Activated CD8-positive, alpha-beta memory T cell treated with anti-CD3 and anti-CD28 coated beads, Interleukin-2, amount 10 ng/mL, durations not matched to agents 7 days and 5 days (primary cell): ENCODE measurements at places on chromosomes 13 and 19. TPM values are rescaled to one million over a fixed set of nuclear protein-coding genes. Genes with fewer than 3 reads are reported as not detected.

CD177 gene
- total RNA-seq = not detected

CGB8 gene
- total RNA-seq = not detected

ZNF763 gene
- total RNA-seq = 0.98 TPM

NLRP7 gene
- total RNA-seq = not detected

ZNF582 gene
- 1.9 TPM for total RNA-seq

SELENOV gene
- not detected for total RNA-seq

ERICH4 gene
- not detected for total RNA-seq

ZNF433 gene
- total RNA-seq = 0.20 TPM

GIPC3 gene
- total RNA-seq = 0.23 TPM

SIGLEC10 gene
- total RNA-seq = 2.1 TPM

IZUMO1 gene
- not detected for total RNA-seq

RYR1 gene
- total RNA-seq = 1.6 TPM
